ENCODE measurements at places on chromosomes 1 and 21. TPM values are rescaled to one million over a fixed set of nuclear protein-coding genes. Genes with fewer than 3 reads are reported as not detected.

GRCh38 chr1:3846541-3846940, 10.5 kb downstream of the CEP104 start:
- DNase-seq = no peak

- DNase-seq = no peak
These were observed 27.7 kb downstream of the AGO3 start for GRCh38 chr1:35958558-35958957.

DNA sequence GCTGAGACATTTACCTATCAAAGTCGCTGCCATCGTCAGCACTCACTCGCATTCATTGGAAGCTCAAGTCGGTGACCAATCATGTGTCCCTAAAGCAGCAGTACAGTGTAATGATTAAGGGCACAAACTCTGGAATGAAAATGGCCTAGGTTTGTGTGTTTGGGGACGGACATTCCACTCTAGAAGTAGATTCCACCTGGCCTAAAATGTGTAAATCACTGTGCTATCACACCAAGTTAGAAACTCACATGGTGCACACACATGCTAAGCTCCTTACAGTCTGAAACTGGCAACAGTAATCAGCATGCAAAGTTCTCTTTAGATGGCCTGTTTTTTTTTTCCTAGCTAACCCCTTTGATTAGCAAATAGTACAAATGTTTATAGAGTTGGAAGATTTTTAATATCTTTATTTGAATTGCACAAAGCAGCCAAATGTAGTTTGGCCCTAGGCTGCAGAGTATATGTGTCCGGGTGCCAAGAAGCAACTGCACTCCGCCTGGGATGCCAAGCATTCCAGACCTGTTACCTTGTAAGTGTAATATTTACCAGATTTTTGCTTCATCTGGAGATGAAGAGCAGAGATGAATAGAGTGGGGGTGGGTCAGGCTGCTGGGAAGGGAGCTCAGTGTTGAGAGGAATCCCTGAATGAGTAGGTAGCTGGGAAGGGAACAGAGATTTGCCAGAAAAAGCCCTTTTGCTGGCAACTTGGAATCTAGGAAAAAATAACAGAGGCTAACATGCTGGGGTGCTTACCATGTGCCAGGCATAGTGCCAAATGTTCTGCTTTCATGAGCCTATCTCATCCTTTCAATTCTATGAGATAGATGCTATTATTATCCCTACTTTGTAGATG, 35.2 kb downstream of the TGFB2 start:
- DNase-seq = no peak

- no peak for DNase-seq
These were observed 61.1 kb downstream of the XCL1 start for GRCh38 chr1:168637350-168637991.

DNA sequence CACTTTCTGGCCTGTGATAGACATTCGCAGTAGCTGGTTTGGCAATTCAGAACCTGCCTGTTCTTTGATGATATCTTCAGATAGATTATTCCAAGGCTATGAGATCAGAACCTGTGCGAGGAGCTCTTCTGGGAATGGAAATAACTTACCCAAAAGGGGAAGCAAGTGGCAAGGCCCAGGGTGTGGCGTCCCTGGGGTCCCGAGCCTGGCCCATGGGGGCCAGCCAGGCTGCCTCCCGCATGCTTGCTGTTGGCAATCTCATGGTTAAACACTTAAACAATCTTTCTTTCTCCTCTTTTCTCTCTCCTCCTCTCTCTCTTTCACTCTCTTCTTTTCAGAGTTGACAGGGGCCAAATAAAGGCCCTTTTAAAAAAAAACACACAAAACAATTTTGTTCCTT, 108.1 kb downstream of the RNF220 start:
- no peak for DNase-seq

GRCh38 chr1:5577255-5578040, 414.8 kb downstream of the NPHP4 start:
- no peak for DNase-seq

DNA sequence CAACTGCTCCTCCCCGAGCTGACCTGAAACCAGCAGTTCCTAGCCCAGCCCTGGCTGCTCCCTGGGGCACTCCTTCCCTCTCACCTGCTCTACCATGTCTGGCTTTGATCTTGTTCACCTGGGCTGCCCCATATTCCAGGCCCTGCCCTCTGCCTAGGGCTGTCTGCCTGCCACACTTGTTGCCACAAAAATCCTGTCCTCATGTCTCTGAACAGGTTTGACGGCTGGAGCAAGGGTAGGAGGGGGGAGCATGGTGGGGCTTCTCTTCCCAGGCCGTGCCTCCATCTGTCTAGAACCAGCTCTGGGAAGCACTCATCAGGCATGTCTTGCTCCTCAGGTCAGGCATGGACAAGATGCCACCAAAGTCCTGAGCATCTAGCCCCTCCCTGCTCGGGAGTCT, 44.3 kb upstream of the WNT2B start:
- DNase-seq = no peak

DNA sequence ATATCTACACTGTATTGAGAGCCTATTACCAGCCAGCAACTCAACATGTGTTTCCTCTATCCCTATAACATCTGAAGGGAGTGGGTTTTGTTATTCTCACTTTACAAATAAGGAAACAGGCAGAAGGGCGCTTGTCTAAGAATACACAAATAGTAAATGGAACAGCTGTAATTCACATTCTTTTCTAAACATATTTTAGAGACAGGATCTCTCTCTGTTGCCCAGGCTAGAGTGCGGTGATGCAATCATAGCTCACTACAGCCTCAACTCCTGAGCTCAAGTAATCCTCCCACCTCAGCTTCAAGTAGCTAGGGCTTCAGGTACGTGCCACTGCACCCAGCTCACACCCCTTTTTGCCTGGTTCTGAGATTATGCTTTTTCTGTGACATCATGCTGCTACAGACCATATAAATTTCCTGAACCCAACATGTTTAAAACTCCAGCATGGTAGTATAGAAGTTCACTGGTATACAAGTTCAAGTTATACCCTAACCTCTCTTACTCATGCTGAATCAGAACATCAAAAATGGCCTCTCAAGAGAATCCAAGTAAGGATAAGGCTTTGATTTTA, 8.6 kb upstream of the TACSTD2 start:
- no peak for DNase-seq

DNA sequence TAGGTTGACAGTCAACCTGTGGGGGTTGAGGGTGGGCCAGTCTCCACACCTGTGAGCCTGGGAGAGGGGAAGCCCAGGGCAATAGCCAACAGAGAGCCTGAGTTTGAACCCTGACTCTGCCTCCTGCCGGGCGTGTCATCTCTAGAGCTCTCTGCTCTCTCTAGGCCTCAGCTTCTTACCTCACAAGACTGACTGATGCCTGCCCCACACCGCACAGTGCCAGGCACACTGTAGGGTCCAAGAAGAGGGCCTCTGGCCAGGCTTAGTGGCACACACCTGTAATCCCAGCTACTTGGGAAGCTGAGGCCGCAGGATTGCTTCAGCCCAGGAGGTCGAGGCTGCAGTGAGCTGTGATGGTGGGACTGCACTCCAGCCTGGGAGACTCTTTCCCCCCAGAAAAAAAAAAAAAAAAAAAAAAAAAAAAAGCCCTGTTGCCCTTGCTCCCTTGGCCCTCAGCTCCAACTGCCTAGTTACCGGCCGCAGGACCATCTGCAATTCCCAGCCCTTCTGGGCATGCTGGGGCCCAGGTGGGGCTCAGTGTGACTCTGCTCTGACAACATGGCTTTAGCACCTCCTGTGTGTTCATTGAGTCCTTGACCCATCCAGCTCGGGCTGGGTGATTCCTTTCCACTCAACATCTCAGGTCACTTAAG, 25.1 kb downstream of the GRHL3 start:
- DNase-seq = no peak

GRCh38 chr1:172935062-172935592, 115.6 kb downstream of the TNFSF18 start:
- no peak for DNase-seq

GFI1 gene
- total RNA-seq = 0.19 TPM

PPFIA4 gene
- total RNA-seq = 19.3 TPM

MIA3 gene
- 49.2 TPM for total RNA-seq

IFNLR1 gene
- total RNA-seq = 2.8 TPM

SLAMF1 gene
- total RNA-seq = 0.27 TPM

SPRR3 gene
- total RNA-seq = not detected

NTMT2 gene
- 4.1 TPM for total RNA-seq

TSPEAR gene
- 0.51 TPM for total RNA-seq

RRP15 gene
- 21.7 TPM for total RNA-seq

NOTCH2 gene
- total RNA-seq = 20.1 TPM

DNM3 gene
- 1.7 TPM for total RNA-seq
